ENCODE measurements at places on chromosomes 12 and 14.

GRCh38 chr12:103517161-103517560, 21.4 kb upstream of the C12orf42 start:
- DNase-seq = no peak

DNA sequence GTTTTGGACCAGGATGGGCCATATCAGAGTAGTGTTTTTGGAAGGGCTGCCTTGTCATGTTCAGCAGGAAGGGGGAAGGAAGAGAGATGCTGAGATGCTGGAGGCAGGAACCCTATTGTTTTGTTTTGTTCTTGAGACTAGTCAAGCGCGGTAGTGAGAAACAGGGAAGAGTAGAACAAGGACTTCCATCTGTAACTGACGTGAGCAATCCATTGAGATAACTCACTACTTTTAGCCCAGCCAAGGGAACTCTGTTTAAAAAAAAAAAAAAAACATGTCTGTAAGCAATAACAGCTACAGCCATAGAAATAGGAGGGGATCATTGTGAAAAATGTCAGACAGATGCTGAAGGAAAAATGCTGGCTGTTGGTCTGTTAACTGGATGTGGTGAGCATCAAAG, 34.0 kb downstream of the CD9 start:
- no peak for DNase-seq

- no peak for DNase-seq
These were observed 4.2 kb downstream of the RARG start for GRCh38 chr12:53227836-53228235.

DNA sequence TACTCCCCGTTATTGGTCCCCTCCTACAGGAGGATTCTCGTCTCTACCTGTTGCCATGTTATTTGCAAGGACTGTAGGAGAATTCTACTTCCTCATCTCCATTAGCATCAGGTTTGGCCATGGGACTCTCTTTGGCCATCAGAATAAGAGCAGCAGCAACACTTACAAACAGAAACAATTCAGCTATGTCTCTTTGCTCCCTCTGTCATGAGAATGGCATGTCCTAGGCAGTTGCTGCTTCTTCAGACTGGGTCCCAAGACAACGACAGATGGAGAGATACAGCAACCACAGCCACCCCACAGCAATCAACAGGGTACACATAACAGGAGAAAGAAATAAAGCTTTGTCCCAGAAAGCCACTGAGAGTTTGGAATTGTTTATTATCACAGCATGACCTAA, 19.7 kb downstream of the SLC41A2 start:
- no peak for DNase-seq

GRCh38 chr12:112885236-112885635, 21.5 kb upstream of the OAS1 start:
- DNase-seq = no peak

GRCh38 chr12:56014205-56014604, 6.6 kb upstream of the IKZF4 start:
- no peak for DNase-seq

GRCh38 chr14:54529811-54530210, 20.1 kb downstream of the CGRRF1 start:
- DNase-seq = no peak

GRCh38 chr12:26803552-26803951, 29.4 kb downstream of the ITPR2 start:
- no peak for DNase-seq

- DNase-seq = peak; percentile 57
These were observed 35.3 kb downstream of the MSRB3 start for GRCh38 chr12:65313719-65314317.

- DNase-seq = no peak
These were observed 65.1 kb upstream of the GPHB5 start for GRCh38 chr14:63383776-63384367.

DNA sequence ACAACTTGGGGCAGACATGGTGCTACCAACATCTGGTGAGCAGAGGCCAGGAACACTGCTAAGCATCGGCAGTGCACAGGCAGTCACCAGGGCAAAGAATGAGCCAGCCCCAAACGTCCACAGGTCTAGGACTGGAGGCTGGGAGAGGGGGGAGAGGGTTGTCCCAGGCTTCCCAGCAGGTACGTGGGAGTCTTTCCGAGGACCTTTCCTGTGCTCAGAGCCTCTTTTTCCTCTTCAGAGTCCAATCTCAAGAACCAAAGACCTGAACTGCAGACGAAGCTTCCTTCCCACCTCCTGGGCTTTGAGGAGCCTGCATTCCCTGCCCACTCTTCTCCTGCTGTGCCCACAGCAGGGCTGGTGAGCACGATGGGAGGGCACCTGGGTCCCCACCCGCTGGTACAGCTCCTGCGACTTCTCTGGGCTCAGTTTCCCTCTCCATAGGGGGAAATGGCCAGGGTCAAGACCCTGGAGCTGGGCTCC, 48.7 kb downstream of the DLK1 start:
- no peak for DNase-seq

GRCh38 chr12:47894652-47895051, 10.1 kb downstream of the VDR start:
- no peak for DNase-seq

DNA sequence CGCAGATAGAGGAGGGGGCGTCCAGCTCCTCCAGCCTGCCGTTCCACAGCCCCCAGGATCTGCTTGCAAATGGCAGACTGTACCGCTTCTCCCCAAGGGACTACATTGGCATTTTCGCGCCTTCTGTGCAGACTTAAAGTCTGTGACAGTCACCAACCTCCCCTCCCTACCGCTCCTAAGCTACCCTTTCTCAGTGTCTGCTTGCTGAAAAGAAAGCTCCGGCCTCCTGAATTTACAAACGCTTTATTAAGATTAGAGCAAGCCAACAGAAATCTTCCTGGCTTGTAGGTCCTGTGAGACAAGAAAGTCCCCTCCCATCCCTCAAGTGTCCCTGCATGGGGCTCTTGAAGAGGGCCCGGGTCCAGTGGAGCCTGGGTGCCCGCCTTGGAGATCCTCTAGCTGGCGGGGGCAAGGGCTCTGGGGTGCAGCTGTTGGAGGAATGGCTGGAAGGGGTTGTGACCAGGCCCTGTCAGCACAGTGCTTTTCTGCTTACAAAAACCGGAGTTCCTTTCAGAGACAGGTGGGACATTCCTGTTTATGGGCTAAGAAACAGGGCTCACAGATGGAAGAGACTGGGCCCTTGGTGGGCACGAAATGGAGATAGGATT, 2.8 kb upstream of the DLK1 start:
- no peak for DNase-seq

DNA sequence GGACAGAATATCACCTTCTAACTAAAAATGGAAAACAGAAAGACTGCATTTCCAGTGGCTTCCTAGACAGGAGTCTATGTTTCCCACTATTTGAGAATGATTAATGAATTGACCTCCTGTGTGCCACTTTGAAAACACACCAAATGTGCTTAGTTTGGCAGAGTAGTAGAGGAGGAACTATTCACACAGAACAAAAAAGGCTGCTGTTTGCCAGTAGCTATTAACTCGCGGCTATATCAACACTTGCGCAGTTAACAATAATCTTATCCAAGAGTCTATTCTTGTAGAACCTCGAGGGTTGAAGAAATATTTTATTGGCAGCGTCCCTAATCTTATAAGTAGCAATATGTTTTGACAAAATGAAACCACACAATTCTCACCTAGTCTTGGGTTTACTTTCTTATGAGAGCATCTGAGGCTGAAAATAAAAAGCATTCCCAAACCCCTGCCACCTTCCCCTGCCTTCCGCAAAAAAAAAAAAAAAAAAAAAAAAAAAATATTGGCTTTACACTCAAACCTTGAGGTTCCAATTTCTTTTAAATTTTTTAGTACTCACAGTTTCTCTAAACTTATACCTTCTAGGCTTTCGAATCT, 127.3 kb upstream of the FLRT2 start:
- no peak for DNase-seq

DNA sequence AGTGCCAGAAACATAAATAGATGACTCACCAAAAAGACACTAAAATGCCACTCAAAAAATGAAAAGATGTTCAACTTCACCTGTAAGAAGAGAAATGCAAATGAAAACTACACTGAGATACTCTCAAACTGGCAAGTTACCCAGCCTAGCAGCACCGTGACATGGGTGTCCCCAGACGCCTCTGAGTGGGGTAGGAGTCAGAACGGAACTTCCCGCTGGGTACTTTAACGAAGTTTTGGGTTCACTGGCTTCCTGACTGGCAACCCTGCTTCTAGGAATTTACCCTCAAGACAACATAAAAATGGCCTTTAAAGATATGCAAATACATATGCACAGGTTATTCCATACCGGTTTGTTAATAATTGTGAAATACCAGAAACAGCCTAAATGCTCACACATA, 52.6 kb downstream of the RIMBP2 start:
- peak; percentile 43 for DNase-seq

DNA sequence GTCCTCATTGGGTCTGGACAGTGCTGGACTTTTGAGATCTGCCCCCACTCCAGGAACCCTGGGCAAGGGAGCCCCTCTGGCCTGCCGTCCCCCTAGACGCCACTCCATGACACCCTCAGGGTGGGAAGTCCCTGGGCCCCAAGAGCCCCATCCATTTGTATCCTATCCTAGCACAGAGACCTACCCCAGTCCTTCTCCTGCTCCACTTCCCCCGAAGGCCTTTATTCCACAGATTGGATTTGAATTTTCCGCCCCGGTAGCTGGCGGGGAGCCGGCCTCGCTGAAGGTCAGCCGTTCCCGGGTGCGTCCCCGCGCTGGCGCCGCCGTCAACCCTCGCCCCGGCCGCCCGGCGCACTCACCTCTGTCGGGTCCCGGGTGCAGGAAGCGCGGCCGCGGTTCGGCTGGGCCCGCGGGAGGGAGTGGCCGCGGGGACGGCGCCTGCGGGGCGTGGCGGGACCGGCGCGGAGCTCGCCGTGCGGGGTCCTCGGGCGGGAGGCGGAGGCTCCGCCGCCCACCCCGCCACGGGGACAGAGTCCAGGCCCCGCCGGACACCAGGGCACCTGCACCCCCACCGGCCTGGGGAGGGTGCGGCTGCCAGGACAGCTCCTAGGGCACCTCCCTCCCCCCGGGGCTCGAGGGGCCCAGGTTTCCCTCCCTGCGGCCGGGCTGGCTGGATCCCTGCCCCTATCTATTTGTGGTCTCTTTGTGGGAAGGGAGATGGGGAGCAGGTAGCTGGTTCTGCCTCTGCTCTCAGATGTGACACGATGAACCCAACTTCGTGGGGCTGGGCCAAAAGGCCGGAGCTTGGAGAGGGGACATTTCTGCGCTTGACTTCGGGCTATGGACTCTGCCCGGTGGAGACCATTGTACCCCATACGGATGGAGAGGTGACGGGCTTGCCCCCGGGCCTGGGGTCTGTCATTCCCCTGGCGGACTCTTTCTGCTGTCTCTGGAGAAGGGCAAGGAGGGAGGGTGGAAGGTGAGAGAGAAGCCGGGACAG, 19.9 kb upstream of the GPR68 start:
- peak; percentile 48 for DNase-seq

GRCh38 chr12:9761419-9761781, 699 bp upstream of the CD69 start:
- DNase-seq = no peak

DNA sequence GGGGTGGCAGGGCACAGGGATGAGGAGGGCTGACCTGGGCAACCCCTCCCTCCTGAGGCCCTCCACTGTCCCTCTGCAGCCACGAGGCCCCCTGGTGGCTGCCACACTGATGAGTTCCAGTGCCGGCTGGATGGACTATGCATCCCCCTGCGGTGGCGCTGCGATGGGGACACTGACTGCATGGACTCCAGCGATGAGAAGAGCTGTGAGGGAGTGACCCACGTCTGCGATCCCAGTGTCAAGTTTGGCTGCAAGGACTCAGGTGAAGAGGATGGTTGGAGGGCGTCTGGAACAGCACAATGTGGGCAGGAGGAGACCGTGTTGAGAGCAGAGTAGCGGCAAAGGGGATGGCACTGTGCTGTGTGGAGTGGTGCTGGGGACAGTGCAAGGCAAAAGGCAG, 25.7 kb upstream of the LRP1-AS start:
- no peak for DNase-seq

DNA sequence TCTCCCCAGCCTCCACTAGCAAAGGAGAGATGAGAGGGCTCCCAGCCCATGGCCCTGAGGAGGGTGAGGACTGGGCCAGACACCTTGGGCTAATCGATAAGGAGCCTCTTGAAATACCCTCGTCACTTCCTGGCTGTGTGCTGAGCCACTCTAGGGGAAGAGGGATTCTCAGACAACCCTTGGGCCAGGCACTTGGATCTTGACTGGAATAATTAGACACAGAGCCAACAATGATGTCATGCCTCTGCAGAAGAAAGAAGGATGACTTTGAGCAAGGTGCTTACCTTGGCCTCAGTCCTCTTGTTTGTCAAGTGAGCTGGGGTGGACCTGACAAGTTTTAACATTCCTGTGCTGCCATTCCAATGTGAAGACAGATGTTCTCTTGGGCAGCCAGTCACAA, 83.1 kb downstream of the LRRC74A start:
- no peak for DNase-seq

GRCh38 chr14:28515571-28515970, 251.0 kb upstream of the FOXG1 start:
- DNase-seq = no peak

- no peak for DNase-seq
These were observed 545.2 kb upstream of the MGAT4C start for GRCh38 chr12:86801439-86801838.

GRCh38 chr14:94392510-94392935, 4.1 kb upstream of the SERPINA1 start:
- DNase-seq = no peak

DNA sequence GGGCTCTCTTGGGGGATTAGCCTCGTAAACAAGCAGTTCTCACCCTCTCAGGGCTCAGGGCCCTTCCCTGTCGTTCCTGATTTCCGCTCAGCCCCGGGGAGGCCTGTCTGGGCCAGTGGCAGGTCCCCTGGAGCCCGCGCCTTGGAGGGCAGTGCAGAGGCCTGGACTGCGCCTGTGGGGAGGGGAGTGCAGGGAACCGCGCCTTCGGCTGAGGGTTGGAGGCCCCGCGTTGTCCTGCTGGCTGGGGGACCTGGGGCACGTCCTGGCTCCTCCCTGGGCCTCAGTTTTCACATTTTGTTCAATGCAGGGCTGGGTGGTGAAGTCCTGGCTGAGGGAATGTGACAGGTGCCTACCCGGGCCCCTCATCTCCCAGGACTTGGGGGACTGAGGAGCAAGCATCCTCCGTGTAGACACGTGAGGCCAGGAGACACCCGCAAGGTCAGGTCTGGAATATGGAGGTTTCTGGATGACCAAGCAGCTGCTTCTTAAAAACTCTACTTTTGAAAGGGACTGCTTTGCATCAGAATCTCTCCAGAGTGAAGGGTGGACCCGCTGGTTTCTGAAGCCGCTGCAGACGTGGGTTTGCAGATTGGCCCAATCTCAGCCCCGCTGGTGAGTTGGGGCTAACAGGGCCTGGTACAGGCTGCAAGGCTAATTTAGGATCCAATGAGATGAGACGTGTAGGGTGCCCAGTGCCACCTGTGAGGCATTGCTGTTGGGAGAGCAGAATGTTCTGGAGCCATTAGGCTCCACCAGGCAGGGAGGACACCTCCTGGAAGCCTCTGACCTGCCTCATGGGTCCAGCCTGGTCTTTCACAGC, 80.2 kb downstream of the KIF26A start:
- DNase-seq = no peak

All from NCI-H526 (cell line).